ENCODE measurements at places on chromosomes 3 and 15.

DNA sequence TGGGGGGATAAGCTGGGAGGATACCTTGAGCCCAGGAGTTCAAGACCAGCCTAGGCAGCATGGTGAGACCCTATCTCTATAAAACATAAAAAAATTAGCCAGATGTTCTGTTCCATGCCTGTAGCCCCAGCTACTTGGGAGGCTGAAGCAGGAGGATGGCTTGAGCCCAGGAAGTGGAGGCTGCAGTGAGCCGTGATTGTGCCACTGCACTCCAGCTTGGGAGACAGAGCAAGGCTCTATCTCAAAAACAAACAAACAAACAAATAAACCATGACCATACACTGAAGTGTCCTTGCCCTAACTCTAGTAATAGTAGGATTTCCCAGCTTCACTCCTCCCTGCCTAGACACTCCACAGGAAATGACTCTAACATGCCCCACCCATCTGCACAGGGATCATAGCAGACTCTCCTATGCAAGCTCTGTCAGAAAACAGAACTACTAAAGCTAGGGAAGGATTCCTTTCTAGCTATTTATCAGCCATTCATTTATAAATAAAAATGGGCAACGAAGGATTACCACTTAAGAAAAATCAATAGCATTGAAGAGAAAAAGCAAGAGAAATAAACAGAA, 4.6 kb downstream of the ERICH6 start:
- no peak for DNase-seq
- H3K4me3 ChIP-seq = no peak overlapping the region
- no peak overlapping the region for H3K27ac ChIP-seq
- no peaks in the 10 kb centered on the region for H3K27me3 ChIP-seq
- H3K4me1 ChIP-seq = no peaks in the 10 kb centered on the region
- H3K36me3 ChIP-seq = no peaks in the 10 kb centered on the region

DNA sequence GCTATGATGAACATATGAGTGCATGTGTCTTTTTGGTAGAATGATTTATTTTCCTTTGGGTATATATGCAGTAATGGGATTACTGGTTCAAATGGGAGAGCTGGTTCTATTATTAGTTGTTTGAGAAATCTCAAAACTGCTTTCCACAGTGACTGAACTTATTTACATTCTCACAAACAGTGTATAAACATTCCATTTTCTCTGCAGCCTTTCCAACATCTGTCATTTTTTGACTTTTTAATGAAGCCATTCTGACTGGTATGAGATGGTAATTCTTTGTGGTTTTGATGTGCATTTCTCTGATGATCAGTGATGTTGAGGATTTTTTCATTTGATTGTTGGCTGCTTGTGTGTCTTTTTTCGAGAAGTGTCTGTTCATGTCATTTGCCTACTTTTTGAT, 1124.2 kb downstream of the NAALADL2 start:
- no peak for DNase-seq
- no peak overlapping the region for H3K27ac ChIP-seq
- no peaks in the 10 kb centered on the region for H3K27me3 ChIP-seq
- no peaks in the 10 kb centered on the region for H3K4me1 ChIP-seq

DNA sequence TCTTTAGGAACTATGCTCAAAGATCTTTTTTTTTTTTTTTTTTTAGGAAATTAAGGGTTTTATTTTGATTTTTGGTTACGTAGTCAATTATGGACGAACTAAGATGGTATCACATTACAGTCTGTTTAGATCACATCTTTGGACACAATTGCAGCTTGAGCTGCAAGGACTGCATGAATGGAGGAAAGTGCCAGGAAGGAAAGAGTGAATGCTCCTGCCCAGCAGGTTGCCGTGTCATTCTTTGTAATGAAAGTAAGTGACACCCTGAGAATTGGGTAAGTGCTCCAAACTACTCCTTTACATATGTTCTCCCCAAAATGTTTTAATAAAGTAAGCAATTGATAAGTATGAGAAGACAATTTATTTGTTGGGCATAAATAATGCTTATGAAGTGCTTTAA, 716.5 kb upstream of the GOLIM4 start:
- no peaks in the 10 kb centered on the region for H3K36me3 ChIP-seq
- H3K4me1 ChIP-seq = no peaks in the 10 kb centered on the region
- DNase-seq = no peak
- no peak overlapping the region for H3K4me3 ChIP-seq
- H3K27ac ChIP-seq = no peak overlapping the region
- no peaks in the 10 kb centered on the region for H3K27me3 ChIP-seq

GRCh38 chr3:148756311-148756710, 58.6 kb downstream of the AGTR1 start:
- DNase-seq = no peak
- H3K27ac ChIP-seq = no peak overlapping the region
- H3K27me3 ChIP-seq = no peaks in the 10 kb centered on the region
- no peaks in the 10 kb centered on the region for H3K4me1 ChIP-seq
- H3K4me3 ChIP-seq = no peak overlapping the region
- H3K36me3 ChIP-seq = no peaks in the 10 kb centered on the region

GRCh38 chr3:118544458-118544857, 490.2 kb downstream of the IGSF11 start:
- no peak overlapping the region for H3K4me3 ChIP-seq
- H3K4me1 ChIP-seq = no peaks in the 10 kb centered on the region
- H3K27me3 ChIP-seq = no peaks in the 10 kb centered on the region
- no peak overlapping the region for H3K27ac ChIP-seq
- H3K36me3 ChIP-seq = no peaks in the 10 kb centered on the region
- DNase-seq = no peak

DNA sequence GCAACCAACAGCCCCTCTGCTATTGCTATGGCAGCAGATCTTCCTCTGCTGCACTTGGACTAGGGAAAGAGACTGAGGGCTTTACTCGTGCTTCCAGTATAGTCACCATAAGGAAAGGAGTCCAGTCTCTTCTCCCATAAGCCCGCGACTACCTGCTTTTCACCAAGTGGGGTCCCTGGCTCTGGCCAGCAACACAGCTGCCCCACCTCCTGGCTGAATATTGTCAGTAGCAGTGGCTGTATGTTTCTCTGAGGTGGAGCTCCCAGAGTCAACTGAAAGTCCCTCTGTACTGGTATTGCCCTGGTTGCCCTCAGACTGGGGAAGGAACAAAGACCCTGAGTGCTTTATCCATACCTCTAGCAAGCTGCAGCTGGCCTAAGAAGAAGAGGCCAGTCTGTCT, 719.6 kb downstream of the SQOR start:
- DNase-seq = no peak
- H3K4me3 ChIP-seq = no peak overlapping the region
- H3K27me3 ChIP-seq = no peaks in the 10 kb centered on the region

GRCh38 chr3:150748684-150749047, 14.3 kb downstream of the SIAH2 start:
- H3K27me3 ChIP-seq = no peaks in the 10 kb centered on the region
- DNase-seq = no peak
- H3K27ac ChIP-seq = no peak overlapping the region
- no peaks in the 10 kb centered on the region for H3K36me3 ChIP-seq
- H3K4me3 ChIP-seq = no peak overlapping the region

Data from breast epithelium (tissue), 4 donors.